CD4-positive, alpha-beta T cell treated with Interleukin-17A for 1 hour (primary cell): ENCODE measurements at places on chromosomes 6 and 20.

GRCh38 chr6:44194326-44194725 is 22.4 kb upstream of the MYMX start:
- DNase-seq: no peak

DNA sequence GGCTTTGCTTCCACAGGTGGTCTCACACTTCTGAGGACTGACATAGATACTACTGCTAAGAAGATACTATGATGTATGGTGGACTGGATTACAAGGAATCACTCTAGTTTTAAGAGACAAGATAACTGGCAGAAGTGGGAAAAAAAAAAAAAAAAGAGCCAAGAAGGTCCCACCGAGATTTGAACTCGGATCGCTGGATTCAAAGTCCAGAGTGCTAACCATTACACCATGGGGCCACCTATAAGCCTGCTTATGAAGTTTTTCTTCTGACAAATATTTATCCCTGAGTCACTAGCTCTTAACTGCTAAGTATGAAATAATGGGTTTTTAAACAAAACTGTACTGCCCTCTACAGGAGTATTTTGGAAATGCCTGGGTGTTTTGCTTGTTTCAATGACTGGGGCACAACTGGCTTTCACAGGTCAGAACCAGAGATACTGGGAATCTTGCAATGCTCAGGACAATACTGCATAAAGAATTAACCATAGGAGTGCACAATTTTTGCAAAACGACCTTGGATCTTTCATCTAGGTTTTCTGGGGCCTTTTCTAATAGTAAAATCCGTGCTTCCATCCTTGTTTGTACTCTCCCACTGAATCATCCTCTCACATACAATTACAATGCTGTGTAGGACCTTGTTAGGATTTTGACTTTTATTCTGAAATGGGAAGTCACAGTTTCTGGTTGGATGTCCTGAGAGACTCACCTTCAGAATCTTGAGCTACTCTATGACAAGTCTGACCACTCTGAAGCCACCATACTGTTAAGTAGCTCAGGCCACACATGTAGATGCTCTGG is 116.3 kb downstream of the OR2B2 start:
- DNase-seq: peak; percentile 91

DNA sequence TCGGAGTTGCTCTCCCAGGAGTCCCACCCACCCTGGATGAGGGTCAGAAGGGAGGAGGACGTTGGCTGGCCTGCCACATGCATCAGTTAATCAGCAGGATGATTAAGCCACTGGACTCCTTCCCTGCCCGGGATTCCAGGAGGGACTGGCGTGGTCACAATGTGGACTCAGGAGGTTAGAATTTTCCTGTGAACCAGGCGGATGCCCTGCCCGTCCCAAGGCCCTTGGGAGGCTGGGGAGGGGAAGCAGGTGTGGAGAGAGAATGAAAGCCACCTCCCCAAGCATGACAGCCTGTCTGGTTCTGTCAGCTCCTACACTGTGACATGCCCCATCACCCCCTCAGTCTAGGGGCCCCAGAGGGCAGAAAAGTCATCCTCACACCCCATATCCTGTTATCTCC is 11.6 kb upstream of the ITPR3 start:
- no peak for DNase-seq

GRCh38 chr20:40251284-40251932 is 437.6 kb downstream of the MAFB start:
- DNase-seq: no peak

- peak; percentile 5 for DNase-seq
Observed at GRCh38 chr6:1424306-1424927, 35.0 kb downstream of the FOXF2 start.

- no peak for DNase-seq
Observed at GRCh38 chr6:41489120-41489851, 56.9 kb upstream of the FOXP4 start.

- DNase-seq: no peak
Observed at GRCh38 chr20:35479798-35480197, 24.4 kb downstream of the CEP250 start.

DNA sequence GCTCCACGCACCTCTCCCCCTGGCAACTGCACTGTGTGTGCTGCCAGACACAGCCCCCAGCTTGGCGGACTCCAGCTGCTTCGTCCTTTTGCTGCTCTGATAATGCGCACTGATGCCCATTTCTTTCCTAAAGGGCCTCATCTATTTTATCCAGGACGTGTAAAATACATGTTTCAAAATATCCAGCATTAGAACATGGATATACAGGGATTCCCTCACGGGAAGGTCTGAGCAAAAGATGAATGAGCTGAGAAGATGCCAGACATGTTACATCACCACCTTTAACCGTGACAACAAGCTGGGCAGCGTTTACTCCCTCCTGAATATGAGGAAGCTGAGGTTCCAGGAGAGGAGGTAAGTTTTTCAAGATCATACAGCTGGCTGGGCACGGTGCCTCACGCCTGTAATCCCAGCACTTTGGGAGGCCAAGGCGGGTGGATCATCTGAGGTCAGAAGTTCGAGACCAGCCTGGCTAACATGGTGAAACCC is 32.8 kb downstream of the TNXB start:
- no peak for DNase-seq
